ENCODE measurements at places on chromosomes 3 and 15. TPM values are rescaled to one million over a fixed set of nuclear protein-coding genes. Genes with fewer than 3 reads are reported as not detected.

ARRDC4 gene
- 293 TPM for total RNA-seq

- DNase-seq = peak; percentile 76
These were observed 25.2 kb downstream of the SNAPC5 start for GRCh38 chr15:66472176-66472999.

DNA sequence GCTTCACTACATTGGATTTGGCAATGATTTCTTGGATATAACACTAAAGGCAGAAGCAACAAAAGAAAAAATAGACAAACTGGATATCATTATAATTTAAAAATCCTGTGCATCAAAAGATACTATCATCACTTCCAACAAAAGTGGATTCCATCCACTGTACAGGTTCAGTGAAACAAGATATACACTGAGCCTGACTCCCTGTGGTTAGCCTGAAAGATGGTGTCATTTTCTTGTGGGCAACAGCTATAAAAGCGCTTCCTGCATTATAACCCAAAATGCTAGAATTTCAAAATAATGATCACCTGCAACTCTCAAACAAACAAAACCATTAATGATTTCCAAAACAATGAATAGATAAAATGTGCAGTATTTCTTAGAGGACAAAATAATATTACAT lies 39.6 kb upstream of the TBC1D23 start:
- DNase-seq = no peak

GABRB3 gene
- total RNA-seq = 2.4 TPM

DNA sequence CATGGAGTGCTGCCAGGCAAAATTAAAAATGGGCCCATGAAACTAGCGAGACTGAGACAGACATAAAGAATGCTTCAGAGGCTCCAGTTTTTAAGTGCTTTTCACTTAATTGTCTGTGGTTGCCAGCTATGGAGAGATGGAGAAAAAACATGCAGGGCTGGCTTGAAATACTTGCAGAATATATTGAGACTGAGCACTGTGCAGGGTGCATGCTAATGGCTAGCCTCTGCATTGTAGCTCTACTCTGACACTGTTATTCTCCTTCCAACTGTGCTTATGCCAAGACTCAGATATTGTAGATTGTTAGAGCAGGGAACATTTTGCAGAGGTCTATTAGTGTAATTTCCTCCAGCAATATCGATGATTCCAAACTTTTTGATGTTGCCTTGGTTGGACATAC lies 735.0 kb downstream of the PDCD6IP start:
- DNase-seq = no peak

DNA sequence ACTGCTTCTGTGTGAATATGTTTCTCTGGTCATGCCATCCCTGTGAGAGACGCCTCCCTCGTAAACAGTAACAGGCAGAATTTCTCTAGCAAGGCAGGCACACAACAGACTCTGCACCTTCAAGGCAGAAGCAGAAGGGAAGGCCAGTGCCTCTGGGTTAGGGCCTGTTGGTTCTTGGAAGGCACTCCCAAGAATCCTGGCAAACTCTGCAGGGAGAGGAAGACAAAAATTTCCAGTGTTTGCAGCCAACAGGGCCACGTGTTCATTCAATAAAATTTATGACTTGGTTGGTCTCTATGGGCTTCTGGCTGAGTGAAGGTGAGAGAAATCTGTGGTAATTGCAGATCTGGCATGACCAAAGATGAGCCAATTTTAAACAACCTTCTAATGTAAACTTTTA lies 39.3 kb downstream of the NFKBIZ start:
- no peak for DNase-seq

COL6A6 gene
- not detected for total RNA-seq

DNA sequence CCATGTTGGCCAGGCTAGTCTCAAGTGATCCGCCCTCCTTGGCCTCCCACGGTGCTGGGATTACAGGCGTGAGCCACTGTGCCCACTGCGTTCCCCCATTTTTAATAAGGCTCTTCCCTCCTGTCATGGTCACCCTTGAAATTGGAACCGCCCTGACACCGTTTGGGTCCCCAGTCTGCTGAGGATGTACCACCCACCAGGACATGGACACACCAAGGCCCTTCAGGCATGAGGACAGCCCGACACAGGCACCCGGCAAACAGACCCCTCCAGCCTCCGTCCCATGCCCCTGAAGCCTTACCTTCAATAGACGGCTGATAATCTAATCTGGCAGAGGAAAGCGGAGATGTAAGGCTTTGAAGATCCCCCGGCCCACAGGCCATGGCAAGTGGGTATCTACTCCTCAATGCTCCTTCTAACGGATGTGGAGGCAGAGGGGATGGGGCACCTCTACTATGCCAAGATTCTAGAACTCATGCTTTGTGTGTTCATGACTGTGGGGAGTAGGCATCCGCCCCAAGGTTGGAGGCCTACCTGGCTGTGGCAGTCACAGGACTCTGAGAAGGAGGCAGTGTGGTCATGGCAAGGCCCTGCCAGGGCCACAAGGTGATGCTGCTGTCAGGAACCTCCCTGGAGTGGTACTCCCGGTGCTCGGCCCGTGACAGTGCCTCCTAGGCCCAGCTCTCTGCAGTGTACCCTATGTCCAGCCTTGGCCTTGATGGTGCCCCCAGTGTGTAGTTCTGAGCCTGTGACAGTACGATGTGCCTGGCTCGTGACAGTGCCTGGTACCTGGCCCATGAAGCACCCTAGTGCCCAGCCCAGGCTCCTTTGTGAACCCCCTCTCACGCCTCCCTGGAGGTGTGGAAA lies 18.6 kb upstream of the PRSS50 start:
- DNase-seq = no peak

- no peak for DNase-seq
These were observed 11.1 kb upstream of the PLAAT1 start for GRCh38 chr3:193229851-193230420.

GRCh38 chr3:141913150-141913811 lies 36.8 kb downstream of the ATP1B3 start:
- peak; percentile 72 for DNase-seq

LSAMP gene
- not detected for total RNA-seq

- DNase-seq = no peak
These were observed 47.1 kb downstream of the STT3B start for GRCh38 chr3:31579828-31580227.

DNA sequence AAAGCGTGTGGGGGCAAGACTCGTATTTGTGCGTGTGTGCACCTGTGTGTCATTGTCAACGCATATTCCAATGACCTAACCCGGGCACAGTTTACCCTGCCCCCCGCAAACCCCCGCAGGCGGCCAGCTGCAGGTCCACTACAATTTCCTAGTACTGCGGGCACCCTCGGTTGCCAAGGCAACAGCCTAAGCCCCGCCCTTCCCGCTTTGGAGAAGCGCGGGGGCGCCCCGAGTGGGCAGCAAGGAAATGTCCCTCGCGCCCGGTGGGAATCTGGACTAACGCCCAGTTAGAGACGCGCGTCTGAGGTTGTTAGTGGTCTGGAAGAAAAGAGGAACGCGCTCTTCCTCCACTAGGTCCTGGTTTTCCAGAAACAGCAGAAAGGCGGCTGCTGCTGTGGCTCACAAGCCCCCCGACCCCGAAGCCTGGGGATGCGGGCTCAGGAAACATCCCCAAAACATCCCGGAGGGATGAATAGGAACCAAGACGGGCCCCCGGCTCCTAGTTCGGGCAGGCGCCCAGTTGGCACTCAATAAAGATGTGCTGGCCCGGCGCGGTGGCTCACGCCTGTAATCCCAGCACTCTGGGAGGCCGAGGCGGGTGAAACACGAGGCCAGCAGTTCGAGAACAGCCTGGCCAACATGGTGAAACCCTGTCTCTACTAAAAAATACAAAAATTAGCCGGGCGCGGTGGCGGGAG lies 1.1 kb downstream of the ABHD14A start:
- DNase-seq = no peak

DNA sequence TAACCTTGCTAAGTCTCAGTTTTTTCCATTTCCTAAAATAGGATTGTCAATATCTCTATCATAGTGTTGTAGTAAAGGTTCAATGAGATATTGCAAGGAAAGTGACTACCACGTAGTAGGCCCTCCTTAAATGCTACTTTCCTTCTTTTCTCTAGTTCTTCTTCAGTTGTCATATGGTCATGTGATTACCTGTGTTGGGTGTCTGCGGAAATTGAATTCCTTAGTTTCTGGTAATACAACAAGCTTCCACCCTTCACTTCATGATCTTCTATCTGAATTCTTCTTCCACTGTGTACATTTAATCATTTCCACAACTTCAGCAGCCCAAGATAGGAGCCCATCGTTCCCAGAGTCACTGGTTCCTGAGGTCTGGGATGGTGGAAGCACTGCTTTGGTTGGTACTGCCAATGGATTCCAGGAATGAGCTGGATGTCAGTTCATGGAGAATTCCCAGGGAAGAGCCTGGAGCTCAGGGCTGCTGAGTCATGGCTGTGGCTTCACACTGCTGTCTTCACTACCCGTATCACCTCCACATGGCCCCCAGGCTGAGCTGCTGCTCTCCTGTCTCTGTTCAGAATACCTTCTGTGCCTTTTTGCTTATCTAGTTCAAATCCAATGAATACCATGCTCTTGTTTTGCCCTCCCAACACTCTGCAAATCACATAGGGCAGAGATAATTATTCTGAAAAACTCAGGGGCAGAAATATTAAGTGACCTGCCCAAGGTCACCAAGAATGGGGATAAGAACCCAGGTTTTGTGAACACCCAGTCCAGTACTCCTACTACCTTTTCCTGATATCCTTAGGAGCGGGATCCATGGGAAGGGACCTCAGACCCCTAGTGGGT lies 98.6 kb downstream of the RPL39L start:
- peak; percentile 79 for DNase-seq

DNA sequence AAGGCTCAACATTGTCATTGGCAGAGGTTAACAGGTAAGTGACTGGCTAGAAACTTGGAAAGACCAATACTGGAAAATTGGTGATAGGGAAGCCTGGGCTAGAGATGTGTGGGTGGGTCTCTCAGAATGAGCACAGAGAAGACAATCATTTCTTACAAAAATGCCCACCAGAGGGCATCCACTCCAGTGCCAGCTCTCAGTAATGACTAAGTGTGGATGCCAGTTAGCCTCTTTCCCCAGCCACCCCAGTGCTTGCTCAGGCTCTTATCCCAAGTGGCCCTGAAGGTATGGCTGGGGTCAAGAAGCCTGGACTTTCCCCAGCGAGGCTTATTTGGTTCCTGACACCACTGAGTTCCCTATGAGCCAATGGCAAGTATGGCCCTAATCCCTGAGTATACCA lies 115.9 kb upstream of the ST8SIA2 start:
- DNase-seq = peak; percentile 4

FAM81A gene
- 1.4 TPM for total RNA-seq

DNA sequence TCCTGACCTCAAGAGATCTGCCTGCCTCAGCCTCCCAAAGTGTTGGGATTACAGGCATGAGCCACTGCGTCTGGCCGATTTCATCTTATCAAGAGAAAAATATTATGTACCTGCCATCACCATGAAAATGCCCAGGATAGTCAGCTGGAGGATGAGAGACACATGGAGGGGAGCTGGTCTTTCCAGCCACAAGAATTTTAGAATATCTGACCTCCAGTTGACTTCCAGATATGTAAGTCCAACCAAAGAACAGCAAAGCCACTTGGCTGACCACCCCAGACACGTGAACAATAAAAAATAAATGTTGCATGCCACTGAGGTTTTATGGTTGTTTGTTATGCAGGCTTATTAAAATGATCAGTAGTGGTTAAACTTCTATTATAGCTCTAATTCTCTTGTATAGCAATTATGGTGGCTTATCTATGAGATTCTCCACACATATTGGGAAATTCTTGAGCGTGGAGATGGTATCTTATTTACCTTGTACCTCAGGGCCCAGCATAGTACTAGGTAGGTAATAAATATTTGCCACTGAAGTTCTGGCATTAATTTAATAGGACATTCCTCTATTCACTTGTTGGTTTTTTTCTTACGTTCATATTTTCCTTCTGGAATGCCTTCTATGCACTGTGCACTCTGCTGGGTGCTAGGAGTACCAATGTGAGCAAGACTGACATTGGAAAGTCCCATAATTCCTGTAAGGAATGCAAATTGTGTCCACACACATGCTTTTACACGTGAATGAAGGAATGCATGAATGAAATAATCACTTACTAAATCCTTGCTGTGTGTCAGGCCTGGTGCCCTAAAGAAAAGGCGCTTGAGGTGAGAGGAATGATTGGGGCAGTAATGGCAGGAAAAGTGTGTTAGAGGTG lies 77.6 kb downstream of the EDEM1 start:
- peak; percentile 53 for DNase-seq

AADAC gene
- 0.17 TPM for total RNA-seq

All from renal cortical epithelial cell (primary cell).